ENCODE measurements at places on chromosomes 13 and 19.

DNA sequence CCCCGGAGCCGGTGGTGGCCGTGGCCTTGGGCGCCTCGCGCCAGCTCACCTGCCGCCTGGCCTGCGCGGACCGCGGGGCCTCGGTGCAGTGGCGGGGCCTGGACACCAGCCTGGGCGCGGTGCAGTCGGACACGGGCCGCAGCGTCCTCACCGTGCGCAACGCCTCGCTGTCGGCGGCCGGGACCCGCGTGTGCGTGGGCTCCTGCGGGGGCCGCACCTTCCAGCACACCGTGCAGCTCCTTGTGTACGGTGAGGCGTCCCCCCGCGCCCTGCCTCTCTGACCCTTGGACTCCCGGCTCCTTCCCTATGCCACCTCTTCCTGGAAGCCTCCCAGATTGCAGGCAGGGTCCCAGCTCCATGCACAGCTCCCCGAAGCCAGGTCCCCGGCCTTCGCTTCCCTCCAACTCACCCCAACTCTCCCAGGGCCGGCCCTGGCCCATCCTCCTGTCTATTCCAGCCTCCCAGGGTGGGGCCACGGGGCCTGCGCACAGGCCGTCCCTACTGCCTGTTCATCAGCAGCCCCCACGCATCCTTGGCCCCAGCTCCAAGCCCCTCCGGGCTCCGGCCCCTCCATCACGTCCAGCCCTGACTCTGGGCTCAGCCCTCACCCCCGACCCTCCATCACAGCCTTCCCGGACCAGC, 1.7 kb downstream of the MADCAM1 start:
- DNase-seq = no peak

GRCh38 chr13:28679628-28680027, 20.7 kb downstream of the POMP start:
- DNase-seq = no peak

- DNase-seq = no peak
Measured at GRCh38 chr13:60261432-60262351, 98.0 kb upstream of the DIAPH3 start.

- no peak for DNase-seq
Measured at GRCh38 chr19:43575955-43576878, 616 bp downstream of the PINLYP start.

DNA sequence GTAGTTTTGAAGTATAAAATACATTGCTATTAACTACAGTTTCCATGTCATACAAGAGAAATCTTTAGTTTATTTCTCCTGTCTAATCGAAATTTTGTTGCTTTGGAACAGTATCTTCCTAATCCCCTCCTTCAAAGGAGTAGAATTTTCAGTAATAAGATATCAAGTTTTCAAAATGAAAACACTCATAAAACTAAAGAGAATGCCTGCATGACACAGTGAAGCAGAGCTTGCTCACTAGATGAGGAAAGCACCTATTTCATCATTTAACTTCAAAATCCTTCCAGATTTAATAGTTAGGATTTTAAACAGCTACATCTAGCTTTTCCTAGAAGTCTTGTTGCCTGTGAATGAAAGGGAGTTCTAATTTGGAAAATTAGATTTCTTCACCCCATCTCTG, 80.8 kb downstream of the TNFSF11 start:
- DNase-seq = no peak

GRCh38 chr19:11446652-11447301, 11.3 kb downstream of the PRKCSH start:
- peak; percentile 65 for DNase-seq

- no peak for DNase-seq
Measured at GRCh38 chr13:89982407-89983095, 1364.9 kb upstream of the MIR17HG start.

DNA sequence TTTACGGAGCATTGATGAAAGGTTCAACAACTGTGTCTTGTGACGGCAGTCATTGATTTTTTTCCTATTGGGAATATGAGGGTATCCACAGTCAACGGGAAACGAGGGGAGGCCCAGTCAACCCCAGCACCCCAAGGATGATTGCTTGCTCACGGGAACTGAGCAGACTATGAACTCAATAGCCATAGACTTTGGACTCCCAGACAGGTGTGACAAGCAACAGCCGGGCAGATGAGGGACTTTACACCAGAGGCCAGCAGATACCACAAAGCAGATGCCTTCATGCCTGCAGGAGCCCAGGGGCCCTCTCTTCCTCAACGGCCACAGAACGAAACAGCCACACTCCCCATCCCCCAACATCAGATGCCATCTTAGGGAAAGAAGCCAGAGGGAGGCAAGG, 80.3 kb upstream of the FLT1 start:
- no peak for DNase-seq

GRCh38 chr19:56348289-56348877, 33.7 kb upstream of the ZSCAN5A start:
- peak; percentile 34 for DNase-seq

- DNase-seq = no peak
Measured at GRCh38 chr13:32852526-32852925, 163.7 kb upstream of the KL start.

- no peak for DNase-seq
Measured at GRCh38 chr13:44116562-44117332, 237.0 kb downstream of the LACC1 start.

DNA sequence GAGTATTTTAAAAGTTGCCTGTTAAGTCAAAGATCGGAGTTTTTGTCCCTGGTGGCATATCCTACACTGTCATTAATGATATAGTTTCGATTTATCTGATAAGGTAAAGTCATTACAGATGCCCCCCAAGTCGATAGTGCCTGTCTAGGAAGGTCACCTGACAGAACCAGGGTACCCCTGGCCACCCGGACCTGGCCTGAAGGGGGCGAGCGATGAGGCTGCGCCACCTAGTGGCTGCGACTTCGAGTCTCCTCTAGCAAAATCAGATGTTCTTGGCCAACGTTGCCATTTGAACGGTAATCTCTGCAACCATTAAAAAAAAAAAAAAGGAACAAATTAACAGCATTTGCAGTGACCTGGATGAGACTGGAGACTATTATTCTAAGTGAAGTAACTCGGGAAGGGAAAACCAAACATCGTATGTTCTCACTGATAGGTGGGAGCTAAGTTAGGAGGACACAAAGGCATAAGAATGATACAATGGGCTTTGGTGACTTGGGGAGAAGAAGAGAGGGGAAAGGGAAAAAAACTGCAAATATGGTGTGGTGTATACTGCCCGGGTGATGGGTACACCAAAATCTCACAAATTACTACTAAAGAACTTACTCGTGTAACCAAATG, 565.1 kb downstream of the LIG4 start:
- DNase-seq = peak; percentile 57

GRCh38 chr13:30872276-30872594, 33.8 kb upstream of the MEDAG start:
- no peak for DNase-seq

DNA sequence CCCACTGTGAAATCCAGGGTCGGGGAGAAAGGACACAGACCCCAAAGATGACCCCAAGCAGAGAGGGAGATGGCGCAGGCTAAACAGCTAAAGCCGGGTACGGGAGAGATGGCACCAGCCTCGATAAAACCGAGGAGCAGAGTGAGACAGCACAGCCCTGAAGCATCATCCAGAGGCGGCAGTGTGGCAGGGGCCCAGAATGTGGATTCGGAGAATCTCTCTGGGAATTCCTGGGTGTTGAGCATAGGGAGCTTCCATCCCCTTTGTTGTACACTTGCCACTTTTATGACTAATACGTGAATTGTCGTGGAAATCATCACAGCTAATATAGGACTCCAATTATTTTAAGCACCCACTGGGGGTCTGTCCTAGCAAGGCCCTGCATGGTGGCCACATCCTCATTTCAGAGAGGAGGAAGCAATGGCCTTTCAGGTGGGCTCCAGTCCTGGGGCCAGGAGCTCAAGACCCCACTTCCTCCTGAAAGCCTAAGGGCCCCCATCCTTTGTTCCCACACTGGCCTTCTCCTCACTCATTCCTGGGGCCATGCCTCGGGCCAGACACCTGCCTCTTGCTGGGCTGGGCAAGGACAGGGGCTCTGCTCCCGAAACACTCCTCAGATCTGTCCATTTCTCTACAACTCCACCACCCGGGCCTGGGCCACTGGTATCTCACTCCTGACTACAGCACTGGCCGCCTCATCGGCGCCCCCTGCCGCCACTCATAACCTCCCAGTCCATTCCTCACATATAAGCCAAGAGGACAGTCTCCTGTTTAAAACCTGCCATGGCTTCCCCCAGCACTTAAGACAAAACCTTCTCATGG, 29.3 kb upstream of the ATP1A3 start:
- peak; percentile 45 for DNase-seq

GRCh38 chr13:90974249-90974975, 373.1 kb upstream of the MIR17HG start:
- no peak for DNase-seq

DNA sequence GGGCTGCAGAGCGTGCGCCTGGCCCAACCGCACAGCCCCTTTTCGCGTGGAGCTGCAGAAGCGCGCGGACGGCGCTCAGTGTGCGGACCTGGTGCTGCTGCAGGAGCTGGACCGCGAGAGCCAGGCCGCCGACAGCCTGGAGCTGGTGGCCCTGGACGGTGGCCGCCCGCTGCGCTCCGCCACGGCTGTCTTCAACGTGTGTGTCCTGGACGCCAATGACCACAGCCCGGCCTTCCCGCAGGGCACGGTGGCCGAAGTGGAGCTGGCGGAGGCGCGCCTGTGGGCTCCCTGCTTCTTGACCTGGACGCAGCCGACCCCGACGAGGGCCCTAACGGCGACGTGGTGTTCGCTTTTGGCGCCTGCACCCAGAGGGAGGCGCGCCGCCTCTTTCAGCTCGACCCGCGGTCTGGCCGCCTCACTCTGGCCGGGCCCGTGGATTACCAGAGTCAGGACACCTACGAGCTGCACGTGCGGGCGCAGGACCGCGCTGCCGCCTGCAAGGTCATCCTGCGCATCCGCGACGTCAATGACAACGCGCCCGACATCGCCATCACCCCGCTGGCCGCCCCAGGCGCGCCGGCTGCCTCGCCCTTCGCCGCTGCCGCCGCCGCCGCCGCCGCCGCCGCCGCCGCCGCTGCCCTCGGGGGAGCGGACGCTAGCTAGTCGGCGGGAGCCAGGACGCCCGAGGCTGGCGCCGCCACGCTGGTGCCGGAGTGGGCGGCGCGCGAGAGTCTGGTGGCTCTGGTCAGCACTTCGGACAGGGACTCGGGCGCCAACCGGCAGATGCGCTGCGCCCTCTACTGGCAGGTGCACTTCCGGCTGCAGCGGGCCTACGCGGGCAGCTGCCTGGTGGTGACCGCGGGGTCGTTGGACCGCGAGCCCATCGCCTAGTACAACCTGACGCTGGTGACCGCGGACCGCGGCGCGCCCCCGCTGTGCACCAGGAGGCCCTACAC, 172.2 kb downstream of the OLFM4 start:
- peak; percentile 46 for DNase-seq

DNA sequence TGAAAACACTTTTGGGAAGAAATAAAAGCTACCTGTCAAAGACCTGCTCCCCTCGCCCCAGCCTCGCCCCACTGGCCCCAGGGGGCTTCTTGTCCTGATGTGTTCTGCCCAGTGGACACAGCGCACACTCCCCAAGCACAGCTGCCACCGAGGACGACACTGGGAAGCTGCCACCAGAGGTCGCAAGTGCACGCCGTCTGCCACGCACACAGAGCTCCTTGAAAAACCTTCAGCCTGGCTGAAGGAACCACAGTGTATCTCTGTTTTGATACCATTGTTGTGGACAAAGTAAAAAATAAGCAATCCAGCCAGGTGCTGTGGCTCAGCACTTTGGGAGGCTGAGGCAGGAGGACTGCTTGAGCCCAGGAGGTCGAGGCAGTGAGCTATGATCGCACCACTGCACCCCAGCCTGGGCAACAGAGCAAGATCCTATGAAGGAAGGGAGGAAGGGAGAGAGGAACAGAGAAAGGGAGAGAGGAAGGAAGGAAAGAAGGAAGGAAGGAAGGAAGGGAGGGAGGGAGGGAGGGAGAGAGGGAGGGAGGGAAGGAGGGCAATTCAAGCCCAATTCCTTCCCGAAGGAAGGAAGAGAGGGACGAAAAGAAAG, 57.3 kb downstream of the CEBPG start:
- peak; percentile 74 for DNase-seq

DNA sequence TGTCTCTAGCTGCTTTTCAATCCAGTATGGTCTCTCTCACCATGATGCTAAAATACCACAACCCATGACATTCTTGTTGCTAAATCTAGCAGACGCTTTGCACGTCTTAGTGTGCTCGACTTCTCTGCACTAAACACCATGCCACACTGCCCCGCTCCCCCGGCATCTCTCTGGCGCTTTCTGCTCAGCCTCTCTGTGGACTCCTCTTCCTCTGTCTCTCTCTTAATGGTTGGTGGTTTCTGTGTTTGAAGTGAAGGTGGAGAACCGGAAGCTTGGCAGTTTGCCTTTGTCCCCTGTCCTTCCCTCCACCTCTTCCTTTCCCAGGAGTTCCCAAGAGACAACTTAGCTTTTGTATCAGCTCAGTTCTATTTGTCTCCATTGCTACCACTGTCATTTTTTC, 8.8 kb downstream of the ERCC5 start:
- no peak for DNase-seq

GRCh38 chr19:27860309-27860934, 1352.5 kb downstream of the UQCRFS1 start:
- DNase-seq = no peak

- no peak for DNase-seq
Measured at GRCh38 chr13:45542878-45543277, 72.7 kb downstream of the ERICH6B start.

DNA sequence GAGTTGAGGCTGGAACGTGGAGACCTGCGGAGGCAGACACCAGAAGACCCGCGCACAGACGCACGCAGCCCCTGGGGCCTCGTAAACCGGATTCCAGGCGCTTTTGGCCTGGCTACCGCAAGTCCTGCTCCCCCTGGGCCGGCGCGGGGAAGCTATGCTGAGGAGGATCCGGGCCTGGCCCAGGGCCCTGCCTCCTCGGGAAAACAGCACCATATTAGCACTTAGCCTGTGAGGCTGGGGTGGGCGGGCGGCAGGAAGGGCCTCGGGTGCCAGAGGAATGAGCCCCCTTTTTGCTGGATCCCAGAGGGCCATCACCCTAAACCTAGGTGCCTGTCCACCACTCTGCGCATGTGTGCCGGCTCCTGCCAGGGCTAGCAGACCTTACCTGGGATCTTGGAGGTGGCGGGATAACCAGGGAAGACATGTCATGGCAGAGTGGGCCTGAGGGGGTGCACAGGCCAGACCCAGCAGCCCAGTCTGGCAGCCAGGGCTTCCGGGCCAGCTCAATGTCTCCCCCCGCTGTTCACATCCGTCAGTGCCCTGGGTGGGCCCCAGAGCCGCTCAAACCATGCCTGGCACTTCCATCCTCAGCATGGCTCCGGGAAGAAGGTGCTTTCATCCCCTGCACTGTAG, 7.3 kb downstream of the ELOF1 start:
- DNase-seq = no peak

DNA sequence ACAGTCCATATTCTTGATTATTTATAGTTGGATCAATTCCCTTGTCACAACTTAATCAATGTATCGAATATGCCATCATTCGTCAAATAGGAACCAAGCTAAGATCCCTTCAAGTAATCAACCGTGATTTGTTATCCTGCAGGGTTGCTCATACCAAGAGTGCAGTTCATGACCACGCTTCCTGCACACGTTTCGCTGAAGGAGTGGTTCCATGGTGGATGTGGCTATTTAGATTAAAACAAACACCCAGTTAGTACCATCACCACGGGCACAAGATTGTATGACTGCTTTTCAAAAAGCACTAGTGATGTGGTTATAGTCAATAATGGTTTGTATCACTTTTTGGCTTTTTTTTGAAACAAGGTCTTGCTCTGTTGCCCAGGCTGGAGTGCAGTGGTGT, 41.1 kb upstream of the CCNE1 start:
- no peak for DNase-seq

- DNase-seq = no peak
Measured at GRCh38 chr19:13010038-13010991, 15.0 kb downstream of the NFIX start.

All from activated T-cell treated with anti-CD3 and anti-CD28 coated beads, Interleukin-2, amount 50 U/mL, for 48 hours (primary cell).